T-helper 17 cell (primary cell): ENCODE measurements at places on chromosomes 5 and 9. TPM values are rescaled to one million over a fixed set of nuclear protein-coding genes. Genes with fewer than 3 reads are reported as not detected.

DNA sequence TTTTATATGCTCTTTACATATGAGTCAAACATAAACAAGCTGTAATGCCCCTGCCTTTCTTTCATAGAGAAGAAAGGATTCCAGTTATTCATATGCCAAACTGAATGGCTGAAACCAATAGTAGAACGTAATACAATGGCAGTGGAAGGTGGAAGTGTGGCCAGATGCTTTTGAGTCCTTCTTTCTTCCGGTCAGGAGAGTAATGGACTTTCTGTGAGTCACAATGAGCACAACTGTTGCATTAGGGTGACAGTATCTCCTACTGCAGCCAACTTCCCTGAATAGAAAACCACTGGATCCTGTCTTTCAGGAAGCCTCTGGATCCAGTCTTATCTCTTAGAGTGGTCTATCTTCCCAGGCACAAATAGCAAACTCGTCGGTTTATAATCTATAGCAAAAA is 855.2 kb downstream of the MAT2B start:
- H3K4me3 ChIP-seq: no peak overlapping the region
- no peak overlapping the region for H3K27ac ChIP-seq
- no peak for DNase-seq
- no peaks in the 10 kb centered on the region for H3K4me1 ChIP-seq

- DNase-seq: no peak
- H3K4me1 ChIP-seq: peaks cover 12% of the 10 kb centered on the region
- H3K4me3 ChIP-seq: no peak overlapping the region
- peaks cover 2% of the 10 kb centered on the region for H3K36me3 ChIP-seq
These were observed 94.4 kb upstream of the IL6ST start for GRCh38 chr5:56088967-56089829.

DNA sequence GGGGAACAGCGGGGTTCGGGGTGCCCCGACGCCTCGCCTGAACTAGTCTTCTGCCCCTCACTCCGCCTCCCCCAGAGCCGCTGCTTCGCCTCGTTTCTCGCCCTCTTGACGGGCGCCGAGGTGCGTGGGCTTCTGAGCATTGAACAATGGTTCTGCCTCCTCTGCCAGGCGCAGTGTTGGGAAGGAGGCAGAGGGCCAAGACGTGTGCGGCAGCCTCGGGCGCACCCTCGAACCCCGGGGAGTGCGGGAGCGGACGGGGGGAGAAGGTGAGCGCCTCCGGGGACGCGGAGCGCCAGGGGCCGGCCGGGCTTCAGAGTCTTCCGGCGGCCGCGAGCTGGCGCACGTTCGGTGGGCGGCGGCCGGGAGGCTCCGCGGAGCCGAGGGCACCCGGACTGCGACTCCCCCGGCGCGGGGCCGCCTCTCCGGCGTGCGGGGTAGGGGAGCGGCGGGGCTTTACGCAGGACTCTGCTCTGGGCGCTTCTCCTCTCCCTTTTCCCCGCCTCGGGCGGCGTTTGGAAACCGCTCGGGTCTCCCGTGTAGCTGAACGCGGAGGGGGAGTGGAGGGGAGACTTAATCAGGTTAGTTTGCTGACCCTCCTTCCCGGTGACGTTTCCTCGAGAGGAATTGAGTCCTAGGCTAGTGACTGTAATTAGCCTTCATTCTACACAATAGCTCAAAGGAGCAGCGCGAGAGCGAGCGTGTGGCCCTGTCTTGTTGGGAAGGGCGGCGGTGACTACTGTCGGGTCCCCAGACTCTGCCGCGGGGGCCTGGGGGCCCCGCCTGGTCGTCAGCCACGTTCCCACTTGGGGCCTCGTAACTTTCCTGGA is 1.1 kb downstream of the VLDLR start:
- H3K36me3 ChIP-seq: no peaks in the 10 kb centered on the region
- peaks cover 56% of the 10 kb centered on the region for H3K27me3 ChIP-seq
- peak overlapping the region; percentile 93 for H3K4me3 ChIP-seq

- no peak for DNase-seq
- H3K27ac ChIP-seq: no peak overlapping the region
- no peak overlapping the region for H3K4me3 ChIP-seq
- H3K27me3 ChIP-seq: peaks cover 5% of the 10 kb centered on the region
These were observed 202.2 kb downstream of the RFK start for GRCh38 chr9:76192013-76192412.

- H3K4me3 ChIP-seq: no peak overlapping the region
- no peaks in the 10 kb centered on the region for H3K4me1 ChIP-seq
- no peaks in the 10 kb centered on the region for H3K27me3 ChIP-seq
- H3K27ac ChIP-seq: no peak overlapping the region
These were observed 82.9 kb upstream of the TRIM32 start for GRCh38 chr9:116604251-116604650.

GRCh38 chr5:175652741-175653663 is 4.9 kb upstream of the HRH2 start:
- H3K4me3 ChIP-seq: peak overlapping the region; percentile 83
- DNase-seq: peak; percentile 38
- peak overlapping the region; percentile 71 for H3K27ac ChIP-seq
- no peaks in the 10 kb centered on the region for H3K27me3 ChIP-seq
- H3K36me3 ChIP-seq: peaks cover 7% of the 10 kb centered on the region

- H3K4me3 ChIP-seq: no peak overlapping the region
- no peak for DNase-seq
- H3K36me3 ChIP-seq: no peaks in the 10 kb centered on the region
- H3K27ac ChIP-seq: no peak overlapping the region
These were observed 118.7 kb downstream of the LPAR1 start for GRCh38 chr9:110919609-110920008.

FBXW11 gene
- 30.1 TPM for total RNA-seq

HBEGF gene
- total RNA-seq: 7.3 TPM

GRCh38 chr9:15220658-15221318 is 86.2 kb downstream of the TTC39B start:
- peak overlapping the region; percentile 41 for H3K27ac ChIP-seq
- peaks cover 21% of the 10 kb centered on the region for H3K4me1 ChIP-seq
- H3K36me3 ChIP-seq: peaks cover 15% of the 10 kb centered on the region
- no peak overlapping the region for H3K4me3 ChIP-seq

CNOT6 gene
- total RNA-seq: 22.0 TPM

DNA sequence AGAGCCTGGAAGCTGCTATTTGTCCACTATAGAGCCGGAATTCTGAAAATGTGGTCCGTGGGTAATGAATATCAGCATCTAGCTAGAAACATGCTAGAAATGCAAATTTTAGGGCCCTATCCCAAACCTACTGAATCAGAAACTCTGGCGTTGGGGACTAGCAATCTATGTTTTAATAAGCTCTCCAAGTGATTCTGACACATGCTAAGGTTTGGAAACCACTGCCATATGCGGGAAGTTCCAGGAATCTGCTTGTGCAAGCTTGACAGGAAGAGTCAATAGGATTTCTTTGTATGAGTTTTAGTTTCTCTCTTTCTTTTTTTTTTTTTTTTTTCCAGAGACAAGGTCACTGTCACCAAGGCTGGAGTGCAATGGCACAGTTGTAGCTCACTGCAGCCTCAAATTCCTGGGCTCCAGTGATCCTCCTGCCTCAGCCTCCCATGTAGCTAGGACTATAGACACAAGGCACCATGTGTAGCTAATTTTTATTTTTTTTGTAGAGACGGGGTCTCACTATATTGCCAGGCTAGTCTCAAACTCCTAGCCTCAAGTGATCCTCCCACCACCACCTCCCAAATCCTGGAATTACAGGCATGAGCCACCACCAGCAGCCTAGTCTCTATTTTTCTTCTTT is 26.4 kb upstream of the CARNMT1 start:
- H3K4me3 ChIP-seq: no peak overlapping the region
- H3K27ac ChIP-seq: no peak overlapping the region
- no peaks in the 10 kb centered on the region for H3K36me3 ChIP-seq
- no peaks in the 10 kb centered on the region for H3K27me3 ChIP-seq
- H3K4me1 ChIP-seq: no peaks in the 10 kb centered on the region
- DNase-seq: no peak

GRCh38 chr5:3356016-3356415 is 239.6 kb upstream of the IRX1 start:
- no peak overlapping the region for H3K27ac ChIP-seq
- H3K27me3 ChIP-seq: no peaks in the 10 kb centered on the region
- H3K4me1 ChIP-seq: no peaks in the 10 kb centered on the region
- H3K4me3 ChIP-seq: no peak overlapping the region
- DNase-seq: no peak

GRCh38 chr9:99677281-99677680 is 144.4 kb upstream of the NR4A3 start:
- peaks cover 7% of the 10 kb centered on the region for H3K27me3 ChIP-seq
- no peak for DNase-seq
- H3K4me1 ChIP-seq: no peaks in the 10 kb centered on the region
- H3K4me3 ChIP-seq: no peak overlapping the region
- H3K36me3 ChIP-seq: peaks cover 3% of the 10 kb centered on the region
- no peak overlapping the region for H3K27ac ChIP-seq

BTNL8 gene
- not detected for total RNA-seq

DNA sequence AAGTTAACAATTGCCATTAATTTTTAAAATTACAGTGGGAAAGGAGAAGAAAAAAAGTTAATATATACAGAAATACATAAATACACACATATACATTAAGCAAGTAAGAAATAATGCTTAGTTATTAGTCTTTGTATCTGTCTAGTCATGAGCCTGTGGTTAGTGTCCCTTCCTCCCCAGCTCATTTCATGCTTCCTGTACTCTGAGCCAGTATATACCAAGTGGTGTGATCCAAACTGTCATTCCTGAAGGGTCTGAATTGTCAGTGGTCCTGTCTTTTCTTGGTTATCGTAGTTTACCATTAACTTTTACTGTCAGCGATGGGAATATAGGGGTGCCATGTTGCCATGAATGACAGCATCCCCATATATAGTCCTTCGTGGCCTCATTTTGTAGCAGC is 24.2 kb upstream of the STOM start:
- H3K4me3 ChIP-seq: no peak overlapping the region
- H3K36me3 ChIP-seq: no peaks in the 10 kb centered on the region
- peaks cover 9% of the 10 kb centered on the region for H3K4me1 ChIP-seq

DNA sequence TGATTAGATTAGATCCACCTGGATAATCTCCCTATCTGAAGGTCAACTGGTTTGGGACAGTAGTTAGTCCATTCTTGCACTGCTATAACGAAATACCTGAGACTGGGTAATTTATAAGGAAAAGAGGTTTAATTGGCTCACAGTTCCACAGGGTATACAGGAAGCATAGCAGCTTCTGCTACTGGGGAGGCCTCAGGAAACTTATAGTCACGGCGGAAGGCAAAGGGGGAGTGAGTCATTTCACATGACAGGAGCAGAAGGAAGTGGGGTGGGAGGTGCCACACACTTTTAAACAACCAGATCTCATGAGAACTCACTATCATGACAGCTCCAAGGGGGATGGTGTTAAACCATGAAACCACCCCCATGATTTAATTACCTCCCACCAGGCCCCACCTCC is 9.9 kb downstream of the C9orf40 start:
- peaks cover 3% of the 10 kb centered on the region for H3K4me1 ChIP-seq
- H3K27me3 ChIP-seq: no peaks in the 10 kb centered on the region
- H3K36me3 ChIP-seq: no peaks in the 10 kb centered on the region

TRPM6 gene
- total RNA-seq: 0.10 TPM

GRCh38 chr9:112884101-112884500 is 6.6 kb downstream of the SLC46A2 start:
- H3K36me3 ChIP-seq: peaks cover 5% of the 10 kb centered on the region
- H3K4me1 ChIP-seq: peaks cover 5% of the 10 kb centered on the region
- H3K27me3 ChIP-seq: no peaks in the 10 kb centered on the region
- H3K27ac ChIP-seq: no peak overlapping the region

DNA sequence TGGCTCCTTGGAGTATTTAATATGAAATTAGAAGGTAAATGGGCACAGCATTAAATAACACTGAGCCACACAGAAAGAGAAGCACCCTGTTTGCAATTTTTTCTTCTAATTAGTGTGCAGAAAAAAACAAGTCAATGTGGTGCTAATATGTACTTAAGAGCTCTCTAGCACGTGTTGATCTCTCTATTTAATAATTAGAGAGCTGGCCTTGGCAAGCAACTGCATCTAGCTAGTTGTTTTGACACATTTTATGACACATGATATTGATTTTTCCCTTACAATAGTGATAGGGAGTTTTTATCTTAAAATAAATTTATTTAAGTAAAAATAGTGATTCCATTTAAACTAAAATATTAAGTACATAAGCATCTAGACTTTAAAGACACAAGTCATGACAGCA is 54.5 kb upstream of the NUDT12 start:
- H3K4me1 ChIP-seq: no peaks in the 10 kb centered on the region
- no peak overlapping the region for H3K4me3 ChIP-seq
- H3K36me3 ChIP-seq: no peaks in the 10 kb centered on the region

GRCh38 chr9:125444166-125444565 is 182.5 kb downstream of the GAPVD1 start:
- no peak for DNase-seq
- H3K4me1 ChIP-seq: peaks cover 11% of the 10 kb centered on the region
- H3K27me3 ChIP-seq: no peaks in the 10 kb centered on the region
- H3K27ac ChIP-seq: no peak overlapping the region

- DNase-seq: no peak
- H3K27me3 ChIP-seq: no peaks in the 10 kb centered on the region
- no peak overlapping the region for H3K4me3 ChIP-seq
These were observed 6.9 kb downstream of the SLC31A1 start for GRCh38 chr9:113228130-113228665.

SPATA31E1 gene
- not detected for total RNA-seq
